Foreskin melanocyte (primary cell): ENCODE measurements at places on chromosomes 5 and 9.

DNA sequence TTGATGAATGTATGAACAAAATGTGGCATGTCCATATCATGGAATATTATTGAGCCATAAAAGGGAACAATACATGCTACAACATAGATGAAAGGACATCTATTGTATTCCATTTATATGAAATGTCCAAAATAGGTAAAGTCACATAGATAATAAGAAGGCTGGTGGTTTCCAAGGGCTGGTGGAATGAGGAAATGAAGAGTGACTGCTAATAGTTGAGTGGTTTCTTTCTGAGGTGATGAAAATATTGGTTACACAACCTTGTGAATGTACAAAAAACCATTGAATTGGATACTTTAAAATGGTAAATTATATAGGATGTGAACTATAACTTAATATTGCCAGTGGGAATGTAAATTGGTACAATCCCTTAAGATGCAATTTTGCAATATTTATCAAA is 5.2 kb downstream of the ARSB start:
- no peak for DNase-seq

- DNase-seq = no peak
These were observed 87.3 kb downstream of the DCP2 start for GRCh38 chr5:113063927-113064326.

- DNase-seq = no peak
These were observed 10.7 kb downstream of the OR2V1 start for GRCh38 chr5:181120306-181120705.

DNA sequence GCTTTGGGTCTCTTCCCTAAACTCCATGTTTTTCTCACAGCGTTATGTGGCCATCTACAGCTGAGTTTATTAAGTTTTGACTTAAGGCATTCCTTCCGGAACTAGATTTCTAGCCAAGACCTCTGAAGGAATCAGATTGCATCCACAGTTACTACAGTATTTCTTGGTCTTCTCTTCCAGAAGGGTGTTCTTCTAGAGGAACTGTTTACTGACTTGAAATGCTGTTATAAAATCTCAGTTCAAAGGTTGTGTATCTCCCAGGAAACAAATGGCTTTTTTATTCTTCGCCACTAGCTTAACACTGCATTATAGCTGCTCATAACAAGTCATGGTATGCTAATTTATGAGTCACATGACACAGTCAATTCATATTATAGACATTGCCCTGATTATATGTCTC is 55.3 kb upstream of the RAD23B start:
- peak; percentile 38 for DNase-seq
